ENCODE measurements at places on chromosomes 11 and 22.
A peak's percentile ranks its signal among the peaks of the same experiment; 100 is the strongest.

- DNase-seq: no peak
Measured at GRCh38 chr11:104531075-104531474, 367.1 kb upstream of the PDGFD start.

DNA sequence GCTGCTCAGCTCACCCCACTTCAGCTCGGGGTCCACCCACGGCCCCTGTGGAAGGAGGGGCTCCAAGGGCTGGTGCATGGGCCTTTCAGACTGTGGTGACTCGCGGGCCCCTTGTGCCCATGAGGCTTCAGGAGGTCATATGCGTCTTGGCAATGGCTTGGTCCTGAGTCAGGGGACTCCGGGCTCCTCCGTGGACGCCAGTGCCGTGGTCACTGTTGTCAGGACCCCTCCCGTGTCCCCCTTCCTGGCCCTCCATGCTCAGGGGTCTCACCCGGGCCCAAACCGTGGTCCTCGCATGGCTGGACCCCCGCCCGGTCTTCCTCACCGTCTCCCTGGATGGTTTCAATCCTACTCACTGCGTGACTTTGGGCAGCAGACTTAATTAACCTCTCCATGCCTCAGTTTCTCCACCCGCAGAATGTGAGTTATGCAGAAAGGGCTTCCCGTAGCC lies 436.4 kb downstream of the TBC1D22A start:
- no peak for DNase-seq

DNA sequence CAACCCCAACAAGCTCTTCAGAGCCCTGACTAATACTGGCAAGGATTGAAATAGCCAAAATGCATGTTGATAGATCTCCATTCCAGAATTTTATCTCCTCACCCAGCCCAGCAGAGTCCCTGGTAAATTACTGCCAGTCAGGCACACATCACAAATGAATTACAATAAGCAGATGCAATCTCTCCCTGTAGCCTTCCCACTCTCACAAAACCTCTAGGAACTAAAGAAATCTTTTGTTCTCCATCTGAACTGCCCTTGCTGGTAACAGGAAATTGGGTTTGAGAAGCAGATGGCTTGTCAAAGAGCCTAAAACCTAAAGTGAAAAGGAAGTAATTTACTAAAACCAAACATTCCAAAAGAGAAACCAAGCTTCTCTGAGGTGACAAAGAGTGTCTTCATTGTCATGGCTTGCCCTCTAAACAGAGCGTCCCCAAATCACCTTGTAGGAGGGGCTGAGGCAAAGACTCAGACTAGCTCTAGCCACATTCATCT lies 59.5 kb downstream of the FAM168A start:
- no peak for DNase-seq

- DNase-seq: no peak
Measured at GRCh38 chr11:112507281-112507680, 246.6 kb upstream of the PLET1 start.

- no peak for DNase-seq
Measured at GRCh38 chr11:97905101-97905500, 1115.6 kb upstream of the CNTN5 start.

GRCh38 chr11:104623518-104623917 lies 274.7 kb downstream of the CASP12 start:
- DNase-seq: no peak

- no peak for DNase-seq
Measured at GRCh38 chr11:67617243-67617953, 10.7 kb downstream of the NDUFV1 start.

GRCh38 chr11:57275582-57275981 lies 38.5 kb upstream of the APLNR start:
- no peak for DNase-seq

DNA sequence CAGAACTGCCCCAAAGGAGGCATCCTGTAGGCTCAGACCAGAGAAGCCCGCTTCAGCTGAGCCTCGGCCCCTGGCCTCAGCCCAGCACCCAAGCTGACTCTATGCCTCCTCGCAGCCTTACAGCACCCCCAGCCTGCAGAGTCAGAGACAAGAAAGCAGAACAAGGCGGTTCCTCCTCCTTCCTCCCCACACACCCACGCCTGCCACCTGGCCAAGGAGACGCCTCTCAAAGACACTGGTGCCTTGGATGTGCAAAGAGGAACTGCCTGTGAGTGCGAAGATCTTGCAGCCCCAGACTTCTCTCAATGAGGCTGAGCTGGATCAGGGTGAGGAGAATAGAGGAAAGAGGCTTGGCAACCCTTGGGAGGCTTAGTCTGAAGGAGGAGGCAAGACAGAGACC lies 60.2 kb downstream of the PDE2A start:
- DNase-seq: no peak

DNA sequence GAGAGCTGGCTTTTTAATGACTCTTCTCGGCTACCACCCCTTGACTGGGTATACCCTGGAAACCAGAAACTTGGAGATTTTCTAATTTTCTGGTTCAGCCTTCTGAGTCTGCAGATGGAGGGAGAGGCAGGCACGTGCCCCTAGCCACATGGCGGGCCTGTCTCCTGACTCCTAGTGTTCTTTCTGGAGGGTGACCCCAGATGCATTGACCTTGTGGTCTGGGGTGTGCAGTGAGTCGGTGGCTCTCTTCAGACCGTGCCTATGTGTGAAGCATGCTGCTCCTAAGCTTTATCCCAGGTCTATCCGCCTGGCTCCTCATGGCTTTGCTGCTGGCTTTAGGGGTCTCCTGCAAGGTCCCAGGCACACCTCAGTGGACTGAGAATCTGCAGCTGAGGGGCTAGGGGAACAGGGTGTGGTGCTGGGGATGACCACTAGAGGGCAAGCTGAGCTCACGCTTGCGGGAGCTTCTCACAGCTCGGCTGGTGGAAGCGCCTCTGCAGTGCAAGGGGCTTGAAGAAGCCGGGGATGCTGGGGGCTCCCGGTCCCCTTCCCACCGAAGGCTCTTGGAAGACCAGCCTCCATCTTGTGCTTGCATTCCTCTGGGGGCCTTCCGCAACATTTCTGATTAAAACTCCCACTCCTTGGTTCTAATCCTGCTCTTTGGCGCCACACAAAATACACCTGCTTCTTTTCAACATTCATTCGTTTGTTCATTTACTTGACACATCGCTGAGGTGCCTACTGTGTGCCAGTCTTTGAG lies 51.8 kb downstream of the OTOG start:
- peak; percentile 61 for DNase-seq

- DNase-seq: no peak
Measured at GRCh38 chr11:83544846-83545245, 258.7 kb upstream of the CCDC90B start.

DNA sequence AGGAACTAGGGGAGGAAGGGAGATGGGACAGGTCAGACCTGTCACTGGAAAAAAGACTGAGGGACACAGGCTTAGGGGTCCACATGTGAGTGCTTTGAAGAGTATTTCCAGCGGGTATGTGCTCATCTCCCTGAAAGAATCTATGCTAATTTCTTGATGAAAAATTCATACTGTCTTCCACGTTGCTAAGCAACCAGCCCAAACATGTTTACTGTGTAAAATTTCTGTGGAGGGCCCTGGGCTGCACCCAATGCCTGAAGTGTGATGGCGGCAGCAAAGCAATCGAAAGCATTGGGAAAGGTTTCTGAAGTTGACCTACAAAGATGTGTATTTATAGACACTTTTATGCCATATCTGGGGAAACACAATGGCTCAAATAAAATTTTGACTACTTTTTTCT lies 7.4 kb downstream of the SYT13 start:
- DNase-seq: no peak

GRCh38 chr11:30619767-30620166 lies 33.6 kb upstream of the MPPED2 start:
- DNase-seq: no peak

GRCh38 chr22:40161194-40161593 lies 16.5 kb upstream of the TNRC6B start:
- no peak for DNase-seq

DNA sequence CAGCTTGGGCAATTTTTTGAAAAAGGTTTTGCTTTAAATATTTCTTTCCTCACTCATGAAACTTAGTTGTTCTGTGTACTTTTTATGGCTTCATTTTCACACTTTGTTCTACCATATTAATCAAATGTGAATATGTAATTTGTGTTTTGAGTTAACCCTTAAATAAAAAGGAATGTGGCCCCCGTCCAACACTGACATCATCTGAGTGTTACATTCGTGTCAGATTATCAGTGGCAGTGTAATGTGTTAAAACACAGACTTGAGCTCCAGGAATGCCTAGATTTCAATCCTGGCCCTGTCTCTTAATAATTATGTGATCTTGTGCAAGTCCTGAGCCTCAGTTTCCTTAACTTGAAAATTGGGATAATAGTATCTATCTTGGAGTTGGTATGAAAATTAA lies 5.6 kb downstream of the RTN3 start:
- DNase-seq: no peak

- DNase-seq: no peak
Measured at GRCh38 chr22:33896154-33896553, 24.1 kb downstream of the LARGE1 start.

GRCh38 chr11:134754521-134755198 lies 342.6 kb upstream of the B3GAT1 start:
- DNase-seq: no peak

DNA sequence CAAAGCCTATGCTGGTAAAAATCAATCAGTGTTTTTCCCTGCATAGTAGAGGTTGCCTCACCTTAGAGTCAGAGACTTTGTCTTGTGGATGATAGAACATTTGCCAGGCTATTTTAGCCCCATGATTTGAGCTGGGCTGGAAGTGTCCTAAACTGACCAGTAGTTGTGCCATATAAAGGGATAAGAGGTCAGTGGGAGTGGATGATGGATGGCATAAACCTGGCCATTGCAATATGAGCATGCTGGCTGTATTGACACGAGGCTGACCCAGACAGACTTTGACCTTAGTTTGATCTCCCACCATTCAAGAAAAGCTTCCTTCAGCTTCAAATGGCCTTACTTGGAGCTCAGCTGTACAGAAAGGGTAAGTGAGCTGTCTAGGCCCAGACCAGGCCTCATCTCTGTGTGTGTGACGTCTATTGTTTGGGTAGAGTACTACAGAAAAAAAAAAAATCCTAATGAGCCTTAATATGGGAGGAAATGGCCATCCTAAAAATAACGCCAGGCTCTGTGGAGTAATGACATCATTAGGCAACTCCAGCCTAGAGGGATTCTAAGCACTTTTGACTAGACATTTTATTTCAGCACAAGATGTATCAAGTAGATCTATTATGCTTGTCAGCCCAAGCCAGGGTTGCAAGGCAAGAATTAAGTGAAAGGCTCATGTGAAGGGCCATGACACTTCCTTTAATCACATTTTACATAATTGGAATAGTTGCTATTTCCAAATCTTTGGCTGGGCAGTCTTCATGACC lies 51.3 kb upstream of the CADM1 start:
- DNase-seq: no peak

DNA sequence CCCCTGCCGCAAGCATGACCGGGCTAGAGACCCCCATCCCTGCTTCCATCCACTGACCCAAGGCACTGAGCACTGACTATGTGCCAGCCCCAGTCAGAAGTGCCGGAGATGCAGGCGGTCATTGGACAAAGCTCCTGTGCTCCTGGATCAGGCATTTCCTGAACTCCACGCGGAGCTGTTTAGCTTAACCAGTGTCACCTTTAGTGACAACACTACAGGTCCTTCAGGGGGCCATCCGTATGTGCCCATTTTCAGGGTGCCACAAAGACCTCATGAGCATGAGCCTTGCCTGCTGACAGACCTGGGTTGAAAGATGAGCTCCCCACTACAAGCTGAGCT lies 63.0 kb upstream of the FGF3 start:
- DNase-seq: no peak

DNA sequence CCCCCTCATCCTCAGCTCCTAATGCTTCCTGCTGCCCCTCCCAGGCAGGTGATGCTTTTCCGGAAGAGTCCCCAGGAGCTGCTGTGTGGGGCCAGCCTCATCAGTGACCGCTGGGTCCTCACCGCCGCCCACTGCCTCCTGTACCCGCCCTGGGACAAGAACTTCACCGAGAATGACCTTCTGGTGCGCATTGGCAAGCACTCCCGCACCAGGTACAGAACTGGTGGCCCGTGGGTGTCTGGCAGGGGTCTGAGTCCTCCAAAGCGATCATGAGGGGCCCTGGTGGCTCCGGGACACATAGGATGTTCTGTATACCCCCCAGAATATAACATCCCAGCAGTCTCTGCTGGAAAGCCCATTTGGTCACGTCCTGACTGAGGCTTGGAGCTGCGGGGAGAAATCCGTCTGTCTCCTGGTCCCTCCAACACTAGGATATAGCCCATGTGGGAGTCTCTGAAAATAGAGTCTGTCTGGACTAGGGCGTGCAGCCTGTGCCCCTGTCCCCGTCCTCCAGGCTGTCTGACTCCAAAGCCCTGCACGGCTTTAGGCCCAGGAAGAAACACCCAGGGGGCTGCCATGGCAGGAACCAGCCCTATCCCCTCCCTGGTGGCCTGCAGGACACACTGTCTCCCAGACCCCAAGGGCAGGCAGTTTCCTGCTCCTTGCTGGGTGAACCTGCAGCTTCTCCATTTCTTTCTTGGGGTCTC lies 9.1 kb downstream of the F2 start:
- no peak for DNase-seq

- DNase-seq: no peak
Measured at GRCh38 chr11:77418971-77419597, 54.8 kb downstream of the PAK1 start.

DNA sequence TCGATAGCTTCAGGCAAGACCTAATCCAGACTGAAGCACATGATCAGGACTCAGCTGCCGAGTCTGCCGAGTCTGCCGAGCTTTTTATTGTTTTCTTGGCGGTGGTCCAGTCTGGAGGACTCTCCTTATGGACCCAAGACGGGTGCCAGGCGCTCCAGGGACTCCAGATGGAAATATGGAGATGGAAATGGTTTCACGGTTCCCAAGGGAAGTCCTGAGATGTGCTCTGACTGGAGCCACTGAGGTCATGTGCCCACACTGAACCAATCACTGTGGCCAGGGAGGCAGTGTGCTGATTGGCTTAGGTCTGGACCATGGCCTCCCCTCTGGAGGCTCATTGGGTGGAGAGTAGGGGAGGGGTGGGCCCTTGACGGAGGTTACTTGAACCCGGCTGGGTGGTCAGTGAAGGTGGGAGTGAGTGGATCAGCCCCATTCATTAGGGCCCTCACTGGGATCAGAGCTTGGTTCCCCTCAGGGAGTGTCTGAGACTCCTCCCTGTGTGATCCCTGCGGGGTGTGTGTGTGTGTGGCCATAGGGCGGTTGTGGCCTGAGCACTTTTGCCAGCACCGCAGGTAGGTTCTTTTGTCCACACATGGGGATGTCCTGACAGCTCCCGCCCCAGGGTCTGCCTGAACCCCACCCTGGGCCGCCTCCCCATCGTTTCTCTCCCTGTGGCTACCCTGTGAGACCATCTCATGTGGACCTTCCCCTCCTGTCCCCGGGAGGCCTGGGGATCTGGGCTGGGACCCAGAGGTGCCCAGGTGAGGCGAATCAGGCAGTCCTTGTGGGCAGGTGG lies 14.0 kb downstream of the RPS6KA4 start:
- DNase-seq: peak; percentile 62

- no peak for DNase-seq
Measured at GRCh38 chr11:45193695-45194094, 47.3 kb downstream of the PRDM11 start.

GRCh38 chr22:30297991-30298701 lies 8.8 kb upstream of the CASTOR1 start:
- no peak for DNase-seq

GRCh38 chr11:62108017-62108750 lies 15.6 kb upstream of the INCENP start:
- no peak for DNase-seq

GRCh38 chr11:131483877-131484276 lies 113.5 kb downstream of the NTM start:
- no peak for DNase-seq
